Stimulated activated CD4-positive, alpha-beta T cell treated with anti-CD3 and anti-CD28 coated beads, Interleukin-2, amount 100 ng/mL, for 24 hours (primary cell): ENCODE measurements at places on chromosomes 1 and 21.
A peak's percentile ranks its signal among the peaks of the same experiment; 100 is the strongest.

- no peak for DNase-seq
Measured at GRCh38 chr1:213393860-213394259, 342.8 kb downstream of the RPS6KC1 start.

GRCh38 chr1:147243228-147243685 is 773 bp downstream of the CHD1L start:
- peak; percentile 29 for DNase-seq

DNA sequence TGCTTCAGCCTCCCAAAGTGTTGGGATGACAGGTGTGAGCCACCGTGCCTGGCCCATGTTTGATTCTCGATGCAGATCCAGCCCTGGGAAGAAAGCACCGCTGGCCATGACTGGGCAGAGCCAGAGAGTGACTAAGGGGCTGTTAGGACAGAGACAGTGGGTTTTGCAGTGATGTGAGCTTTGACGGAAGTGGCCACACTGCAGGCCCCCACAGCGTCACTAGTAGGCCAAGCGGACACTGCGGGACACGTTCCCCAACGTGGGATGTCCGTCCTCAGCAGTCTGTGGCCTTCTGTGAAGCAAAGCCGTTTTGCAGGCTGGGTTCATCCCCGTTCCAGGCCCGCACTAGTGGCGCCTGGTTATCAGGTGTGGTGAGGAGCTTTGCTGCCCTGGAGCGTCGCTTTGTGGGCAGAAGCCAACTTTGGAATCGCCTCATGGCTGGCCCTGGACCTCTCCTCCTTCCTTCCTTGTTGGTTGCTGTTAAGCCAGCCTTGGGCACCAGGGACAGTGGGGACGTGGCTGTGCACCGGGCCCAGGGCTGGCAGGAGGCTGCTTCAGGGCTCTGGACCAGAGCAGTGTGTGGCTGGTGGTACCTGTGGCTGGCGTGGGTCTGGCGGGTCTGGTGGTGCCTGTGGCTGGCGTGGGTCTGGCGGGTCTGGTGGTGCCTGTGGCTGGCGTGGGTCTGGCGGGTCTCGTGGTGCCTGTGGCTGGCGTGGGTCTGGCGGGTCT is 41.2 kb downstream of the SKI start:
- no peak for DNase-seq

GRCh38 chr1:6512908-6513280 is 21.4 kb upstream of the PLEKHG5 start:
- no peak for DNase-seq

GRCh38 chr1:13590486-13590885 is 6.9 kb downstream of the PDPN start:
- DNase-seq = no peak
